ENCODE measurements at places on chromosomes 5 and 9.

- no peak for DNase-seq
Observed at GRCh38 chr9:120412425-120412951, 167.5 kb downstream of the CDK5RAP2 start.

GRCh38 chr5:558326-558725 lies 34.1 kb upstream of the SLC9A3 start:
- DNase-seq: no peak

DNA sequence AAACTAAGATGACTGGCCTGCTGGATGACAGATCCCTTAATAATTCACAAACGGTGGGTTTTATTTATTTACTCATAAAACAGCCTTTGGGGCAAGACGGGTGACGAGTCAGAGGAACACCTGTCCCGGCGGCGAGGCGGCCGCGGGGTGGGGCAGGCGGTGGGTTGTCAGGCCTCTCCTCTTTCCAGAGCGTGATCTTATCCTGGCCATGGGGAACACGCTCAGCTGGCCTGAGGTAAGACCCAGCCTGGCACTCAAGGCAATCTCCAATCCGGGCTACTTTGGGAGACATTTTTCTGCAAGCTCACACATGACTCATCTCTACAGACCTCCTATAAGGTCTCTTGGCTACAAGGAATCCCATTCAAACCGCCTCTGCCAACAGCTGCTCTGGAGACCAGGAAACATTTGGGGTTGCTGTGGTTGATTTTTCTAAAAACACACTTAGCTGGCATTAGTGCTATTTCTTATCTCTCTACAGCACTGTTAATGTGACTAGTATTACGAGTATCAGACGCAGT lies 6.3 kb downstream of the RAPGEF1 start:
- DNase-seq: no peak

- DNase-seq: no peak
Observed at GRCh38 chr5:151096001-151096373, 15.2 kb upstream of the TNIP1 start.

DNA sequence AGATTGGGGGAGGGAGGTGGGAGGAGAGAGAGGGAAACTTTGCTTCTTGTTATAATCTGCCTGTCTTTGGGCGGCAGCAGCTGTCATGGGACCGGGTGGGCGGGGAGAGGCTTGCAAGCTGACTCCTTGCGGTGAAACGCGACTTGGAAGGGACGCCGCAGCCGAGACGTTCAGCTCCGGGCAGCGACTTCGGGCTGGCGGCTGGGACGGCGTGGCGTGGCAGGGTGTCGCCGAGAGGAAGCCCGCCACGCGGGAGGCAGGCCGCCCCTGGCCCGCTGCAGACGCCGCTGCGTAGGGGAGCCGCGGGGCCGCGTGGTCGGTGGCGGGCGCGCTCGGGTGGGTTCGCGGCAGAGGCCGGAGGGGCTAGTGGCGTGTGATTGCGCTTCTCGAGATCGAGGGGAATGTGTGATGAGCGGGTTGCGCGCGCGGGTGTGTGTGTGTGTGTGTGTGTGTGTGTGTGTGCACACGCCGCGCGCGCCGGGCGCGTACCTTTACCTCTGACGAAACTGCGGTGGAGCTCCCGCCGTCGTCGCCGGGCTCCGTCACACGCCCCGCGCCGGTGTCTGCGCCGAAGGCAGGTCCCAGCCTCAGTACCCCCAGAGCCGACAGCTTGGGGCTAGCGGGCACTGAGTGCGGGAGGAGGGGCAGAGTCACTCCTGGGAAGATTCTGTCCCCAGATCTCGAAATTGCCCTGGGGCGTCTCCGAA lies 1.7 kb downstream of the PPARGC1B start:
- DNase-seq: peak; percentile 47

DNA sequence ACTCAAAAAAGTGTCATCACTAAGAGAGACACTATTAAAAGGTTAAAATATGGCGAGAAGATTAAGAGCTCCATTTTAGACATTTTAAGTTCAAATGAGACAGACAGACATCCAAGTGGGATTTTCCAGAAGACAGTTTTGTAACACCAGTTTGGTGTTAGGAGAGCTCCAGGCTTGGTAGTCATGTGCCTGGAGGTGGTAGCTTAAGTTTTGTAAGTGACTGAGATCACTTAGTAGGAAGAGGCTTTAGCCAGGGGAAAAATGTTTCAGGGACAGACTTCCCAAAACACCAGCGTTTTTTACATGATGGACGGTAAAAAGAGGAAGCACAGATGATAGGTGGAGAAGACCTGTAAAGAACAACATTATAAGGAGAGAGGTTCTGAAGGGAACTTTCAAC lies 150.3 kb downstream of the GIN1 start:
- DNase-seq: no peak

DNA sequence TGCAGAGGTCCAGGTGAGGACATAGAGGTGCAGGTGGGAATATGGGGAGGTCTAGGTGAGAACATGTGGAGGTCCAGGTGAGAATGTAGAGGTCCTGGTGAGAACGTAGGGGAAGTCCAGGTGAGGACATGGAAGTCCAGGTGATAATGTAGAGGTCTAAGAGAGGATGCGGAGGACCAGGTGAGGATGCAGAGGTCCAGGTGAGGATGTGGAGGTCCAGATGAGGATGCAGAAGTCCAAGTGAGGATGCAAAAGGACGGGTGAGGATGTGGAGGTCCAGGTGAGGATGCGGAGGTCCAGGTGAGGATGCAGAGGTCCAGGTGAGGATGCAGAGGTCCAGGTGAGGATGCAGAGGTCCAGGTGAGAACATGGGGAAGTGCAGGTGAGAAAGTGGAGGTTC lies 133.8 kb downstream of the MRPL36 start:
- DNase-seq: no peak

GRCh38 chr5:138180183-138180782 lies 1.4 kb downstream of the KIF20A start:
- no peak for DNase-seq
